Liver (tissue), 10 donors: ENCODE measurements at places on chromosomes 11 and 22. TPM values are rescaled to one million over a fixed set of nuclear protein-coding genes. Genes with fewer than 3 reads are reported as not detected.

GRCh38 chr22:20968281-20968977 is 1.4 kb downstream of the AIFM3 start:
- no peak for DNase-seq
- peaks cover 5% of the 10 kb centered on the region for H3K4me1 ChIP-seq
- H3K4me3 ChIP-seq: no peak overlapping the region
- no peak overlapping the region for H3K27ac ChIP-seq
- no peaks in the 10 kb centered on the region for H3K36me3 ChIP-seq

DNA sequence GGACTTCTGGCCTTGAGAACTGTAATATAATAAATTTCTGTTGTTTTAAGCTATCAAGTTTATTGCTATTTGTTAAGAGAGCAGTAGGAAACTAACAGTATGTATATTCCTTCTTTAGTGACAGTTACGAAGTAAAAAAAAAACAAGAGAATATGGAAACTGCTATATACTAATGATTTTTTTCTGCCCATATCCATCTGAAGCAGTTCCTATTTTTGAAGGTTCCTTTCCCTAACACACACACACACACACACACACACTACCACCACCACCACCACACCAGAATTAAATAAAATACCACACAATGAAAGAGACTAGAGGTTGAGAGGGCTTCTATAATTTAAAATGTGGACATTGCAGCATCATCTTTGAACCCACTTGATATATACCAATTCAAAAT is 44.4 kb upstream of the CARD18 start:
- no peak overlapping the region for H3K4me3 ChIP-seq
- H3K4me1 ChIP-seq: no peaks in the 10 kb centered on the region
- no peak overlapping the region for H3K27ac ChIP-seq
- no peak for DNase-seq
- no peaks in the 10 kb centered on the region for H3K36me3 ChIP-seq
- H3K27me3 ChIP-seq: no peaks in the 10 kb centered on the region

DNA sequence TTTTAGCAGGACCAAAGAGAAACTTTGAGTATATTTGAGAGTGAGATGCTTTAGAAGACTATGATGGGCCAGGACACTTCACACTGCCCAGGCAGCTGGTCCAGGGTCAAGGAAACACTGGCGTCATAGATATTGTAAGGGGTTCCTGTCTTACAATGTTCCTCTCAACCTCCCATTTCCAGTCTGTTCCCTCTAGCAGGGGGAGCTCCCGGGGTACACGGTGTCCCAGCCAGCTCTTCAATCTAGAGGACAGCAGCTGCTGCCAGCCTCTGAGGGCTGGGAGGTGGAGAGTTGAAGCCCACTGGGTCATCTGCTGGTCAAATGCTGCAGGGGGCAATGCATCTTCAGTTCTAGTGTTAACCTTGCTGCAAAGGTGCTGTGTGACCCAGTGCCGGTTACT is 40.7 kb upstream of the TIMP3 start:
- H3K27ac ChIP-seq: no peak overlapping the region
- no peak overlapping the region for H3K4me3 ChIP-seq
- no peaks in the 10 kb centered on the region for H3K36me3 ChIP-seq
- DNase-seq: no peak

- no peaks in the 10 kb centered on the region for H3K4me1 ChIP-seq
- no peaks in the 10 kb centered on the region for H3K36me3 ChIP-seq
- no peaks in the 10 kb centered on the region for H3K27me3 ChIP-seq
Observed at GRCh38 chr11:116442238-116442752, 330.5 kb downstream of the BUD13 start.

DNA sequence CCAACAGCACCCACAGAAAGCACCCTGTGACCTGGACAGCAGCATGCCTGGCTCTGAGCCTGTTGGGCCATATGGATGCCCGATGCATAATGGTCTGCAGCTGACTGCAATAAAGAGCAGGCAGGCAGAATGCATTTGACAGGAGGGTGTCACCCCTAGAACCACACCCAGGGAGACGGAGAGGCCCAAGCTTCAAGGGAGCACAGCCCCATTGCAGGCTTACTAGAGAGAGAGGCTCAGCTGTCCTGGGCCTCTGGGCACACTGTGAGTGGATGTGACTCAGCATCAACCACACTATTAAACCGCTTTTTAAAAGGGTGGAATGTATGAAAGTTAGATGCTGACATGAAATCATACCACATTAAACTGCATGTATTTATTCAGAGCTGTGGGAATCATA is 365.3 kb downstream of the CTTN start:
- no peaks in the 10 kb centered on the region for H3K4me1 ChIP-seq
- H3K27ac ChIP-seq: no peak overlapping the region
- no peaks in the 10 kb centered on the region for H3K27me3 ChIP-seq
- H3K4me3 ChIP-seq: no peak overlapping the region
- no peak for DNase-seq

DNA sequence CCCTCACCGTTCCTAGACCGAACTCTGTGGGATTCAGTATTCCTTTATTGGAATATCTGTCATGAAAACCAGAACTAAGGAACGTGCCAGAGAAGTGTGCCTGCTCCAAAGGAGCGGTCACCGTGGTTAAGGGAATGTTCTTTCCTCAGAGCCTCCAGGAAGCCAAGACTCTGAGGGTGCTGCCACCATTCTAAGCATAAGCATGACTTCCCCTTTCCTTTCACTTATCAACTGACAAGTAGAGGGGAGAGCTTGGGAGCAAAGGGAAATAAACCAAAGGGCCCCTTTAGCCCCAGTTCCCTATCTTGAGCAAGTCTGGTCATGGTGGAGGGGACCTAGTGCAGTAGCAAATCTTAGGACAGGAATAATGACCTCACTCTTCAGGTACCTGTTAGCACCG is 26.8 kb downstream of the CTR9 start:
- peaks cover 9% of the 10 kb centered on the region for H3K4me1 ChIP-seq
- peaks cover 42% of the 10 kb centered on the region for H3K36me3 ChIP-seq
- no peak overlapping the region for H3K4me3 ChIP-seq
- no peak for DNase-seq

DNA sequence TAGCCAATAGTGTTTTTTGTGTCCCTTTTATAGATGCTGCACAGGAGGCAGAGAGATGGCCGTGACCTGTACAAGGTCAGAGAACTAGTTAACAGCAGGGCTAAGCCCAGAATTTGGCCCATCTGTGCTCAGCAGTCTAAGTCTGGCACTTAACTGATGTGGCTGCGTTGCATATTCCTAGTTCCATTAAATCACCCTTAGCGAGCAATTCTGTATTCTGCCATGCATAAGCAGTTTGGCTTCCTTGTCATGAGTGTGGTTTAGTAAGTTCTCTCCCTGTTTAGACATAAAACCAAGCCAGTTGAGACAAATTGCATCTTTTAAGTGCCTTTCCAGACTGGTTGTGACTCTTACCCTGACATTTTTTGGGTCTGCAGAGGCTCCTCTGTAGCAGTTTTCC is 230.6 kb upstream of the TENM4 start:
- no peak for DNase-seq
- no peaks in the 10 kb centered on the region for H3K27me3 ChIP-seq
- H3K27ac ChIP-seq: no peak overlapping the region
- H3K4me1 ChIP-seq: no peaks in the 10 kb centered on the region
- H3K36me3 ChIP-seq: no peaks in the 10 kb centered on the region

CARD18 gene
- total RNA-seq: not detected
